ENCODE measurements at places on chromosomes 11 and 22. TPM values are rescaled to one million over a fixed set of nuclear protein-coding genes. Genes with fewer than 3 reads are reported as not detected.

DNA sequence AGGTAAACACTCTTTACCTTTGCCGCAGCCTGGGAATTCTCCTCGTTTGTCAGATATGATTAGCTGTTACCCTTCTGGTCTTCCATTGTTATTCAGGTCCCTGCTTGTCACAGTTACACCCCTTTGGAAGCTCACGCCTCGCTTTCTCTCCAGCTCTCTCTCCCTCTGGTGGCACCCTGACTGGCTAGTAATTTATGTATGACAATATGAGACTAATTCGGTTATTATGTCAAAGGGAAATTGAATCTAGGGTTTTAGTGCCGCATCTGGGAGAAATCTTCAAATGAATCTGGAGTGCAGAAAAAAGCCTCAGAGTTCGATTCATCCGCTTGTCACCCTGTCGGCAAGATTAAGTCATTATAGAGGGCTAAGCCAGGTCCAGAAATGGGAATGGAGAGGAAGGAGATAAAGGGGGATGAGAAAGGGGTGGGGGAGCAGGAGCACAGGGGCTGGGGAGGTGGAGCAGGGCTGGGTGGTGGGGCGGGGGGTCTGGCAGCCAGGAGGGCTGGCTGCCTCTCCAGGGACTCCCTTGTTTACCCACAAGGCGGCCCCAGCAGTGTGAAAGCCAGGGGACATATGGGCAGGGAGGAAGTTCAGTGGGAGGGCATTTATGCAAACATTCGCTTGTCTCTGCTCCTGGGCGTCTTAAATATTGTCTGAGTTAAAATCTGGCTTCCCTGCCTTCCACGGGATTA is 179.0 kb upstream of the NECTIN1 start:
- no peak overlapping the region for H3K27ac ChIP-seq
- H3K4me1 ChIP-seq: no peaks in the 10 kb centered on the region
- H3K4me3 ChIP-seq: no peak overlapping the region
- H3K36me3 ChIP-seq: no peaks in the 10 kb centered on the region

DNA sequence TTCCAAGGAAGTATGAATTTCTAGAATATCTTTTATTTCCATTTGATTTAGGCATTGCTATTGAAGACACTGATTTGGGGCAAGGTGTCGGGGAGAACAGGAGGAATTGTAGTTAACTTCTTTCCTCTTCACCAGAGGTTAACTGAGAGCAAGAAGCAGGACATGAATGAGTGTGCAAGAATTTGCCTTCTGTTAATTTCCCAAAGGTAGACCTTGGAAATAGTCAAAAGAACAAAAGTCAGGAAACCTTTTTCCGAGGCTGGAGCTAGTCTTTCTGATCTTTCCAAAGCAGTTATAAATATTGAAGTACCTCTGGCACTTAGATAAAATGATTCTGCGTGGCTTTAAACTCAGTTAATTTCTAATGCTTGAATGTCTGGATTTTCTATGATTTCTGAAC is 66.9 kb downstream of the MTMR3 start:
- H3K27ac ChIP-seq: no peak overlapping the region
- DNase-seq: no peak
- peaks cover 81% of the 10 kb centered on the region for H3K4me1 ChIP-seq
- no peaks in the 10 kb centered on the region for H3K36me3 ChIP-seq
- no peaks in the 10 kb centered on the region for H3K27me3 ChIP-seq

- peaks cover 9% of the 10 kb centered on the region for H3K4me1 ChIP-seq
- no peaks in the 10 kb centered on the region for H3K36me3 ChIP-seq
- H3K27ac ChIP-seq: no peak overlapping the region
- no peak for DNase-seq
Observed at GRCh38 chr11:44798607-44798972, 71.8 kb downstream of the TSPAN18 start.

DNA sequence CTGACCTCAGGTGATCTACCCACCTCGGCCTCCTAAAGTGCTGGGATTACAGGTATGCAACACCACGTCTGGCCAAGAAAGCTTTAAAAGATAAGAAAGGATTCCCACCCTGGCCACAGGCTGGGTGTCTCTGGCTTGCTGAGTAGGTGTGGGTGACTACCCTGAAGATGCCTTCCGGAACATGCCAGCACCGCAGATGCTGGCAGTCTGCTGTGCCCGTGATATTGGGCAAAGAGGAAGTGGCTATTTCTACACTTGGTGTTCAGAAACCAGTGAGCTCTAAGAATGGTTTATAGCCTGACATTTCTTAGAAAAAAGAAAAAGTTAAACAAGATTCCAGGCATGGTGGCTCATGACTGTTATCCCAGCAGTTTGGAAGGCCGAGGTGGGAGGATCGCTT is 6.1 kb downstream of the MRPL11 start:
- H3K27me3 ChIP-seq: no peaks in the 10 kb centered on the region
- no peak overlapping the region for H3K4me3 ChIP-seq
- H3K4me1 ChIP-seq: peaks cover under 1% of the 10 kb centered on the region
- no peak overlapping the region for H3K27ac ChIP-seq
- DNase-seq: no peak
- H3K36me3 ChIP-seq: peaks cover 43% of the 10 kb centered on the region

DNA sequence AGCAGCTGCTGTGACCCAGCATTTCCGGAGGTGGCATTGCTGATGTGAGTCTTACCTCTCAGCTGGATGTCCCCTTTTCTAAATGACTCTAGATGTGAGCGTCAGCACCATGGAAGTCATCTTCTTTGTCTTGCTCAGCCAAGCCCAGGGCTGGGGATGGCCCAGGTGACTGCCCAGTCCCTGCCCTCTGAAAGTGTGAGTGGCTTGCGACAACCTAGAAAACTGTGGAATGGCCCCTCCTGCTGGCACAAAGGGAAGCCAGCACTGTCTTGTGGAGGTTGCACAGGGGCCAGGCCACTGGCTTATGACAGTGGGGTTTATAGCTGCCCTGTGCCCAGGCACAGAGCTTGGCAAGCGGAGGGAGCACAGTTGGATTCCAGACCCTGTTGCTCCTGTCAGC is 6.2 kb downstream of the TUB start:
- DNase-seq: no peak
- no peak overlapping the region for H3K4me3 ChIP-seq
- H3K36me3 ChIP-seq: no peaks in the 10 kb centered on the region
- H3K27me3 ChIP-seq: no peaks in the 10 kb centered on the region
- no peaks in the 10 kb centered on the region for H3K4me1 ChIP-seq
- no peak overlapping the region for H3K27ac ChIP-seq

The RRP8 gene
- total RNA-seq: 23.2 TPM

The SMIM35 gene
- total RNA-seq: not detected

The MUC6 gene
- not detected for total RNA-seq
